ENCODE measurements at places on chromosomes 11 and 22.

DNA sequence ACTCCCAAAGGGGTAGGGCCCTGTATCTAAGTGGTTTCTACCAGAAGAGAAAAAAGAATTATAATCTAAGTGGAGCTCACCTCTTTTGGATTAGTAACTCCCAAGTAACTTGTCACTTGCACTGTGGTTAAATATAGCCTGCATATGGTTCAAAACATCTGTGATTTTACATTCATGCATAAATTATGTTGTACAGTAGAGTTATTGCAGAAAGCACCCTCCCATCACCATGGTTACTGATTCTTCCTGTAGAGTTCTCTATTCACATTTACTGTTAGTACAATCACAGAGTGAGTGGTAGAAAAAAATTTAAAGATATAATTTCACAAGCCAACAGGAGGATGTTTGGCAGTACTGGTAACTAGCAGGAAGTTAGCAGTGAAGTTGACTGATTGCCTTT, 80.4 kb downstream of the LRRC4C start:
- no peak for DNase-seq

DNA sequence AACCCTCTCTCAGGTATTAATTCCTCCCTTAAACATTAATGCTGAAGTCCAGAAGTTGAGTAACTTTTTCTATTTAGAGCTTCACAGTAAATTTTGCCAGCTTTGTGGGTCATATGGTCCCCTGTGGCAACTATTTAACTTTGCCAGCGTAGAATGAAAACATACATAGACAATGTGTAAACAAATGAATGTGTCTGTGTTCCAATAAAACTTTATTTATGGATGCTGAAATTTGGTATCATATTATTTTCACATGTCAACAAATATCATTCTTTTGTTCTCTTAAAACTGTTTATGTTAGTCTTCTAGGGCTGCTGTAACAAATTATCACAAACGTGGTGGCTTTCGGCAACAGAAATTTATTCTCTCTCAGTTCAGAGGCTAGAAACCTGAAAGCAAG, 85.1 kb downstream of the TMEM135 start:
- DNase-seq: no peak

DNA sequence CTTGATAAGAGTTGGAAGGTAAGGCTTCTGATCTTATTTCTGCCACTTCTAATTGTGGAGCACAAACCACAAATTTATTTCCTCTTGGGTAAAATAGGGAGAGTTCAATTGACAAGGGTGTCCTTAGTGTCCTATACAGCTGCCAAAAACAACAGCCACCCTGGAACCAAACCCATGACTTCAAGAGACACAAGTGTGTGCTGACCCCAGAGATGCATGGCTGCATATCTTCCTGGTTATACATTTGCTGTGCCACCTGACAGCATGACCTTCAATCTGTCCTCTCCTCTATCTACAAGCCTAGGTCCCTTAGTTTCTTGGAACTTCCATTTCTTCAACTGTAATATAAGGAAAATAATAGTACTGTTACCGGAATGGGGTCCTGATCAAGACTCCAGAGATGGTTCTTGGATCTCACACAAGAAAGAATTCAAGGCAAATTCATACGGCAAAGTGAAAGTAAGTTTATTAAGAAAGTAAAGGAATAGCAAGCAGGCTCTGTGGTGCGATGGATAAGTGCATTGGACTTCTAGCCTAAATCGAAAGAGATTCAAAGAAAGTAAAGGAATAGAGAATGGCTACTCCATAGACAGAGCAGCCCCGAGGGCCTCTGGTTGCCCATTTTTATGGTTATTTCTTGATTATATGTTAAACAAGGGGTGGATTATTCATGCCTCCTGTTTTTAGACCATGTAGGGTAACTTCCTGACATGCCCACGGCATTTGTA, 15.5 kb upstream of the TMEM123 start:
- no peak for DNase-seq

DNA sequence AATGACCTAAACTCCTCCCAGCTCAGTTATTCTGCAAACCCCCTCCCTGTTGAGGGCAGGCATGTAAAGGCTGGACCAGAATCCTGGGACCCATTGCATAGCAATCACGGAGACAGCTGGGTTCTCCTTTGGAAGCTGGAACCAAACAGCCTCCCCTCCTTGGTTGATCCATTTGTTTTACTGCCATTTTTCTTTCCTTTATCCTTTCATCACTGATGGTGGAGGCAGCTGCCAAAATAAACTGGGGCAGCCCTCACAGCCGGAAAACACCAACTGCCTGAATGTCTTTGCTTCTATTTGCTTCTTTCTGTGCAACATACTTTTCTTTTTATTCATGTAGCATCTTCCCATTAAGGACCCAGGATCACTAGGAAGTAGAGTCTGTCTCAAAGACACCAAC, 150.0 kb upstream of the SYT13 start:
- no peak for DNase-seq

- DNase-seq: no peak
Measured at GRCh38 chr11:96052921-96053651, 129.2 kb upstream of the MTMR2 start.

- no peak for DNase-seq
Measured at GRCh38 chr11:46431211-46431610, 39.6 kb upstream of the CHRM4 start.

- DNase-seq: no peak
Measured at GRCh38 chr11:120305286-120305685, 19.8 kb upstream of the TLCD5 start.

DNA sequence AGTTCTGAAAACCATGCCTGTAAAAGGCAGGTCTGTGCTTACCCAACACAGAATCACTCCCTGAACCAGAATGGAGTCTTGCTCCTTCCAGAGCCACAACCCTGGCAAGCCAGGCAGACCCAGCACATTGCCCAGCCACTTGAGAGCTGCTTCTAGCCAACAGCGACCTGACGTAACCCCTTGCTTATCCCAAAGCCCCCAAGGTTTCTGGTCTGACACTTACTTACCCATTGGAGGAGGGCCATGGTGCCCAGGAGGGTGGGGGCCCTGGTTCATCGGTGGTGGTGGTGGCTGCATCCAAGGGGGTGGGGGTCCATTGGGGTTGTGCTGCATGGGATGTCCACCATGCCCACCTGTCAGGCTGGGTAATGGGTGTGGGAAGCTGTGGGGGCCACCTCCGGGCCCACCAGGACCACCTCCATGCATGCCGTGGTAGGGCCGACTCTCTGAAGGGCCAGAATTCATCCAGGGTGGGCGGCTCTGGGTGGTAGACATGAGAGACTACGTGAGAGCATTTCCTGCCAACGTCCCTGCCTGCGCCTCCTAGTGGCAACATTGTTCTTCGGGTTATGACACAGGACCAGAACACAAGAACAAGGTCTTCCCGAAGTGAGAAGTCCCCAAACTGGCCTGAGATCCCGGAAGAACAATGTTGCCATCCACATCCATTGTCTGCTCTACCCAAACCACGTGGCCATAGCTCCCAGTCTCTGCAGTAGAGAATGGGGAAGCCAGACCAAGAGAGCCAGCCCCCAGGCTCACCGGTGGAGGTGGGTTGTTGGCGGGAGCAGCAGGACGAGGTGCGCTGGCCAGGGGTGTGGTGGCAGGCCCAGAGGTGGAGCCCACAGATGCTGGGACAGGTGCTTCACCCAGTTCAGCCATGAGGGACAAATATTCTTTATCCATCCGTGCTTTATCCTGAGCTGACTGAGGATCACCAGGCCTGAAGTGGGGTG, 7.8 kb upstream of the PYGM start:
- no peak for DNase-seq

DNA sequence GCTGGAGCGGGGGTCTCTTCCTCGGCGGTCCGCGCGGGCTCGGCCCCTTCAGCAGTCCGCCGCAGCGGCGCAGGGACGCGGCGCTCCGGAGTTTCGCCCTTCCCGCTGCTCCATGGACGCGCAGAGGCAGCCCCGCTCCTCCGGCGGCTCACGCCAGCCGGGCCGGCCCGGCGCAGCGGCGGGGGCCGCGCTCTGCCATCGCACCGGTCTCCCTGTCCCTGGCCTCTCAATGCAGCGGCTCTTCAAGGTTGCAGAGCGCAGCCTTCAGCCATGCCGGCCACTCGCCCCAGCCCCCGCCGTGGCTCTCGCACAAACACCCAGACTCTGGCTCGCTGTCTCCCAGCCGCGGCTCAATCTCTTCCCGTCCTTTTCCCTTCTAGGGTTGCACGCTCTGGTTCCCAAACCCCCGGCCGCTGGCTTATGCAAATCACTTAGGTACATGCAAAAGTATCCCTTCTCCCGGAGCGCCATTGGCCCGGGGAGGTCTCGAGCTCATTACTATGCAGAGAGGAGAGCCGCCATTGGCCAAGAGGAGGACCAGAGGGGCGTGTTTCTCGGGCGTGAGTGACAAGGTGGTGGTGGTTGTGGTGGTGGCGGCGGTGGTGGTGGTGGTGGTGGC, at the start of gene LGR4:
LGR4 (minus strand) TSS at position 393 of the 619 bp plus-strand sequence. CDS start 488 bp downstream, outside the sequence.
- DNase-seq: peak; percentile 93

GRCh38 chr11:108685419-108686130, 20.7 kb downstream of the DDX10 start:
- no peak for DNase-seq

GRCh38 chr11:1738380-1738779, 12.0 kb downstream of the IFITM10 start:
- no peak for DNase-seq

DNA sequence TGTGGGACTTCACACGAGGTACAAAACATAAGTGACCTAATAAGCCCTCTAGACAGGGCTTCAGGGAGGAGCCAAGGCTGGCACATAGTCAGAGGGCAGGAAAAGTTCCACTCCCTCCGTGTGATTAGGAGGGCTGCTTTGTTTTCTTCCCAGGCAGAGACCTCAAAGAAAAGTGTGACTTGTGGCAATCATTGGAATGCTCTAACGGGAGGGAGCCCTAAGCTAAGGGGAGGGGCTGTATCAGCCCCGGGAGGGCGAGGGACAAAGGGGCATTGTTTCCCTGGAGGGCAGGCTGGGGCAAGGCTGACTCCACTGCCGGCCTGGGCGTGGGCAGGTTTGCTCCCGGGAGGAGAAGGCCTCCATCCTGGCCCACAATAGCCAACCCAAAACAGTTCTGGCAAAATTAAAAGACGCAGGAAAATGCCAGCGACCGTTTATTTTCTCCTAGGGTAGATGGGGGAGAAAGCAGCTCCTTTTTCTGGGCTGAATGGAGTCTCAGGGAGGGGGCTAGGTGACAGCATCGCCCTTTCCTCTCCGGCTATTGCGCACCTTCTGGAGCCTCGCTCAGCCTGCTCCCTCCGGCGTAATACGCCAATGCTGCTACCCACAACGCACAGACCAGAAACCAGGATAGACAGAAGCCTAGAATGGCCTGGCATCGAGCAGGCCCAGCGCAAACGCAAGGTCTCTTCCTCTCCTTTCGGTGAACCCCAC, 60.2 kb downstream of the ENDOD1 start:
- DNase-seq: peak; percentile 64

GRCh38 chr22:49009359-49010063, 818.2 kb downstream of the BRD1 start:
- no peak for DNase-seq

DNA sequence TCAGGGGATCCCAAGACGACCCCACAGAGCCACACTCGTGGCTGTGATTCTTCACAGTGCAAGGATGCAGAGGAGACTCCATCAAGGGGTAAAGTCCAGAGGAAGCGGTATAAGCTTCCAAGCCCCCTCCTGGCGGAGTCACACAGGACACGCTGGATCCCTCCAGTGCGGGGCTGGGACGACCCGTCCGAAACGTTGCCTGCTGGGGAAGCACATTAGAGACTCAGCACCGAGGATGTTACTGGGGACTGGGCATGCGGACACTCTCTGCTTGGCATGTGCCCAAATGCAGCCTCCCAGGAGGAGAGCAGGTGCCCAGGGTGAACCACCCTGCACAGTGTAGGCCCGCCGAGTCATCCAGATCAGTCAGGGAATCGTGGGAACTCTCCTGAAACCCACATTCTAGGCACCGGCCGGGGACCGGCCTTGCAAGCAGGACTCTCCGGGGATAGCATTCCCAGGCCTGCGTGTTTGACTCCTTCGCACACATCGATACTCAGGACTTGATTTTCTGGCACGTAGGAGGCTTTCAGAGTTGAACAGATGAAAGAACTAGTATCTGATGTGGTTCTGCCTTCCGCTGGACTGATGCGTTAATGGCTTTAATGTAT, 229.8 kb downstream of the TBC1D22A start:
- no peak for DNase-seq

DNA sequence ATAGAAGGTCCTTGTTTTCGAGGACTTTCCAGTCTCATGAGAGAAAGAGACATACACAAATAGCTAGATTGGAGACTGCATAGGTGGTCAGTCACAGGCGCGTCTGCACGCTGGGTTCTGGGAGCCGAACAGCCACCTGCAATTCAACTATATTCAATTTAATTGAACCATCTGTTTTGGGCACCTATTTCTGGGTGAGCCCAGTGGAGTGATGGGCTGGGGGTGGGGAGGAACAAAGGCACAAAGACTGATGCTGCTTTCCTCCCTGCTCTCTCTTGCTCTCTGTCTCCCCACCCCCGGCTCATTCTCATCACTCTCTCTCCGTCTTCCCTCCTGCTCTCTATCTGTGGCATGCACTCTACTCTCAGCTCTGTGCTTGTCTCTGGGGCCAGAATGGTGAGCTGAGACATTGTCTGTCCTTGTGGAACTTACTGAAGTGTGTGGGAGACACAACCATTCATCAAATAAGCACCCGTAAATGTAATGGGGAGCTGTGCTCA, 48.1 kb upstream of the B3GAT1 start:
- DNase-seq: no peak

DNA sequence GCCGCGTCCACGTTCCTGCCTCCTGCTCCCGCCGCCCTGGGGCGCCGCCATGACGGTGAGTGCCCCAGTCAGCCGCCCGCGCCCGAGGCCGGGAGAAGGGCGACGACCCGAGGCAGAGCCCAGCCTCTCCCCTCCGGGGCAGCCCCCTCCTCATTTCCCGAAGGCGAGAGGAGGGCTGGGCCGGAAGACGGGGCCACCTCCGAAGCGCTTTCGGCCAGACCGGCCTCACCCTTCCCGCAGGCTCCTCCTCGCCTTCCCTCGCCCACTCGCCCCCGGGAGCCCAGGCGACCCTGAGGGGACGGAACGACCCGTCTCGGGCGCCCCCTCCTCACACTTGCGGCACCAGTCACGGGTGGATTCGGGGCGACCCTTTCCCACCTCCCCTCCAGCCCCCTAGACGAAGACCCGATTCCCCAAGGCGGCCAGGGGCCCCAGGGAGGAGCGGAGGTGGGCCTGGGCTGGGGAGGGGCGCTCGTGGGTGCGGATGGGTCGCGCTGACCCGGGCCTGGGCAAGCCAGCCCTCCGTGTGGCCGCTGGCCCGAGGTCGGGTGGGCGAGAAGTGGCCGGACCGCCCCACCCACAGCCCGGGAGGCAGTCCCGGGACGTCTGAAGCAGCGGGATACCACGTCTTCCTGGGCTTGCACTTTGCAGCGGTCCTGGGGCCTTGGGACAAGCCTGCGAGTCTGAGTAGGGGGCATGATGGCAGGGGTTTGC, 49.7 kb downstream of the TRIOBP start:
- no peak for DNase-seq

DNA sequence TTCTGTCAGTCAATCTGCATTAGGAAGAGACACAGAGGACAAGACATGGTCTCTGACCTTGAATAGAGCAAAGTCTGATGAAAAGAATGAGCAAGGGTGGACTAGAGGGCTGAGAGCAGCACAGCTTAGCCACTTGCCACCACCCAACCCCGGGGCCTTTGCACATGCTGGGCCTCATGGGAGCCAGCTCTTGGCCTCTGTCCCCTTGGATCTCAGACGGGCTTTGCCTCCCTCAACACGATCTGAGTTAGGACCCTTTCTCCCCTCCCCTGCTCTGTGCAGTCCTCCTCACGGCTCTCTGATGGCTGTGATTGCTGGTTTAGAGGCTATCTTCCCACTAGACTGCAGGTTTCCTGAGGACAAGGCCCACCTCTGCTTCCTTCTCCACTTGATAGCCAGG, 131.6 kb upstream of the B3GAT1 start:
- DNase-seq: no peak

Measured in foreskin keratinocyte (primary cell).